ENCODE measurements at places on chromosomes 3 and 15.

DNA sequence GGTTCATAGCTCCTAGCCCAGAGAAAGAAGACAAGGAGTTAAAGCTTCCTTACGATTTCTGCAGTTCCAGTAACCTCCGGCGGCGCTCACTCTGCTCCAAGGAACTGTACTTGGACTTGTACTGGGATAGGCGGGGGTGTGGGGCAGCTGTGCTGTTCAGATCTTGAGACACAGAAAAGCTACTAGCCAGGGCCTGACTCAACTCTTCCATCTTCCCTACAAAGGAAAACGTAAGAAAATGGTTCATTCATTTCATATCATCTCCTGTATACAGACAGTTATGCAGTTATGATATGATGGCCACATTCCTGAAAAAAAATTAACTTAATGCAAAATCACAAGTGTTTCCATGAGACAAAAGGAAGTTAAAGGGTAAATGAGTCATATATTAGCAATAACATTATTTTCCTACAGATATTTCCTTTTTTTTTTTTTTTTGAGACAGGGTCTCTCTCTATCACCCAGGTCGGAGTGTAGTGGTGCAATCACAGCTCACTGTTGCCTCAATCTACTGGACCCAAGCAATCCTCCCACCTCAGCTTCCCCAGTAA is 4.6 kb downstream of the SNUPN start:
- DNase-seq: no peak

DNA sequence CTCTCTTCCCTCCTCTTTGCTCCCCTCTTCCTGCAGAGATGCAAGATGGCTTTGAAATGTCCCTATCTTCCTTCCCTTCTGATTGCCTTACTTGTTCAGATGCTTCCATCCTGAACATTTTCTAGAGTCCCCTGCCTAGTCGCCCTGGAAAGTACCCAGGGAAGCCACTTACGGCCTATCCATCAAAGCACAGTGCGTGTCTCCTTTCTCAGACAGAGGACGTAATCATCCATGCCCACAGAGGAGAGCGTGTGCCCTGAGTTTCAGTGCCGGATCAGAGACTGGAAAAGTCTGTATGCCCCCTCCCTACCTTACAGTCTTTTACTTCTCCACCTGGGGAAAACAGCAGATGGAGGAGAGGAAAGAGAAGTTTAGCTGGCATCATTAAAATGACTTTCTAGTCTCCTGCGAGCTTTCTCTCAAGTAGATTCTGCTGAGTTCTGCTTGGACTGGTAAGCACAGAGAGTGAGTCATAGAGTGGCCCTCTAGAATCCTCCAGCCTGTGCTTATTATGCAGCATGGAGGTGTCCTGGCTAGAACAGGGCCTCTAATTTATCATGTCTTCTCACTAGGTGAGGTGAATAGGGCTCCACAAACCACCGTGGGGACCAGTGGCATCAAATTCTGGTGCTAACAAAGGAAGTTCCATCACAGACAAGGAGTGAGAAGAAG is 114.6 kb downstream of the SLCO3A1 start:
- no peak for DNase-seq

GRCh38 chr3:193174140-193174539 is 66.9 kb upstream of the PLAAT1 start:
- DNase-seq: no peak

GRCh38 chr3:170079536-170080165 is 41.9 kb downstream of the GPR160 start:
- no peak for DNase-seq

GRCh38 chr3:13338996-13339395 is 81.1 kb downstream of the NUP210 start:
- DNase-seq: no peak

GRCh38 chr3:122533931-122534334 is 19.2 kb upstream of the KPNA1 start:
- no peak for DNase-seq

GRCh38 chr3:103055021-103055520 is 620.3 kb downstream of the ZPLD1 start:
- no peak for DNase-seq

GRCh38 chr3:97990624-97991292 is 18.5 kb upstream of the RIOX2 start:
- no peak for DNase-seq

DNA sequence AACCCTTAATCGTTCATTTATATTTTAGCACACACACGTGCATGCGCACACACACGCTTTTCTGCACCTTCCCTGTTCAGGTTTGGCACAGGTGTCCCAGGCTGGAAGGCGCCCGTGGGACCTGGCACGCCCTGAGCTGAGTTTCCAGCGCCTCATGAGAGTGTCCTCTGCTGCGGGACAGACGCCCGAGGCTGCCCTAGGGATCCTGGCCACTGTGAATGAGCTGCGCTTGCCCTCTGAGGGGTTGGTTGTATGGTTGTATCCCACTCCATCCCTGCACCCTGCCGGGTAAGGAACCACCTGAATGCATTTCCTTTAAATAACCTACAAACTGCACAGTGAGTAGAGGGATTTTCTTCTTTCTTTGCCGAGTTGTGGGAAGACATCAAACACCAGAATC is 12.2 kb upstream of the MEX3B start:
- DNase-seq: no peak

- DNase-seq: no peak
Measured at GRCh38 chr15:78052545-78052944, 25.0 kb downstream of the TBC1D2B start.

- DNase-seq: no peak
Measured at GRCh38 chr15:75109021-75109735, 85.8 kb downstream of the PPCDC start.

DNA sequence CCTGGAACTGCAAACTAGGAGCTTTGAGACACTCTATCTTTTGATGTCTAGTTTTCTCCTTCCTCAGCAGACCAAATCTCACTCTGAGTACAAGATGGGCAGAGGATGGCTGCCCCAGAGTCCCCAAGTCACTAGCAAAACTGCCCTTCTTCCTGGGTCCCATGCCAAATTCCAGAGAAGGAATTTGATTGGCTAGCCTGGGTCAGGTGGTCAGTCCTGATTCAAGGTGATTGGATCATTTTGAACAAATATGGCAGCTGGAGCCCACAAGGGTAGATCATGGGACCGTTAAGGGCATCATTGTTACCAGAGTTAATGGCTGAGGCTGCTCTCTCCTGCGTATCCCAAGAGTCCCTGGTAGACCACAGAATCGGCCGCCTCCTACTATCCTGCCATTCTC is 21.7 kb downstream of the SLC6A1 start:
- DNase-seq: no peak

DNA sequence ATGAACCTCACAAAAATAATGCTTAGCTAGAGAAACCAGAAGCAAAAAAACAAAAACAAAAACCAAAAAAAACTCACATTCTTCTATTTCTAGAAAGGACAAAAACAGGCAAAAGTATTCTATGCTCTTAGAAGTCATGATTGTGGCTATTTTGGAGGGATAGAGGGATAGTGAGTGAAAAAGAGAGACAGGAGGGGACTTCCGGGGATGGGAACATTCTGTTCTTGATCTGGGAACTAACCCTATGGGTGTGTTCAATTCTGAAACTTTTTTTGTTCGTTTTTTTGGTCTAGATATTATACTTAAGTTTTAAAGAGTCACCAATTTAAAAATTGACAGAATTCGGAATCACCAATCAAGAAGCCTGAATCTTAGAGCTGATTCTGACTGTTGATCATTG is 120.0 kb upstream of the TPM1 start:
- no peak for DNase-seq

DNA sequence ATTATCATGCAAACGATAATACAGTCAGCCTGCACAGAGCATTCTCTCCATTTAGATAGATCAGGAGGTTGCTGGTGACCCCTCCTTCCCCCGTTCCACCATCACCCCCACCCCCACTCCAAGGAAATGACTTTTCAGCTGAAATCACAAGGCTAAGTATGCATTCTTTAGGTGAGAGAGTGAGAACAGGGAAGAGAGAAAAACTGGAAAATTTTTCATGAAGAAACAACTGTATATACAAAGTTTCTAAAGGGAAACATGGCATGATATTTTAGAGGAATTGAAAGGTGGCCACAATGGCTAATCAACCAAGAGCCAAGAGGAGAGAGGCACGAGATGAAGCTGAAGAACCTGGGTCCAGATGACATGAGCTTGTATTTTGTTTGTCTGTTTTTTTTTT is 22.2 kb downstream of the BCL2A1 start:
- no peak for DNase-seq

DNA sequence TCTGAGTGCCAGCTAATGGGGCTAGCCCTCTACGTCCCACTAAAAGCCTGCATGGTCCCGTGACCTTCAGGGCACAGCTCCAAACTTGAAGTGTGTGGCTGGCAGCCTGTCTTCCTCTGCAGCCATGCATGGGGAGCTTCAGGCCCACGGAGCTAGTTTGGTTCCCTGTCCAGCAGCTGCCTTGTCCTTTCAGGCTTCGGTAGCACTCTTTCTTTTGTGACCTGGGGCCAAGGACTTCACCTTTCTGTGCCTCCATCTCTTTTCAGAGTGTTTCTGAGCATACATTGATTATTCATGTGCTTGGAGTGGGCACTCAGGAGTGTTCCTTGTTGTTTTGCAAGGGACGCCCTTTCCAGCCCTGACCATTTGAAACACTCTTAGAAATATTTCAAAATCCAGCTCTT is 155.2 kb downstream of the DNAJB8 start:
- no peak for DNase-seq

GRCh38 chr15:78242128-78242527 is 7.8 kb upstream of the ACSBG1 start:
- DNase-seq: no peak

Data from stimulated activated CD4-positive, alpha-beta T cell treated with anti-CD3 and anti-CD28 coated beads, Interleukin-15, amount 100 ng/mL, for 1 hour (primary cell).